ENCODE measurements at places on chromosomes 5 and 9. TPM values are rescaled to one million over a fixed set of nuclear protein-coding genes. Genes with fewer than 3 reads are reported as not detected.

DNA sequence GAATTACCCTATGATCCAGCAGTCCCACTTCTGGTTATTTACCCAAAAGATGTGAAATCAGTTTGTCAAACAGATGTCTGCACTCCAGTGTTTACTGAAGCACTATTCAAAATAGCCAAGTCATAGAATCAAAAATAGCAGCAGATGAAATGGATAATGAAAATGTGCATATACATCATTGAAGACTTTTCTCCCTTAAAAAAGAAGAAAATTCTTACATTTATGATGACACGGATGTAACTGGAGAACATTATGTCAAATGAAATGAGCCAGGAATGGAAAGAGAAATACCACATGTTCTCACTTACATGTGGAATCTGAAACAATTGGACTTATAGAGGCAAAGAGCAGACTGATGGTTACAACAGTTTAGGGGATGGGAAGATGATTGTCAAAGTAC, 21.5 kb upstream of the PLEKHG4B start:
- DNase-seq = no peak

DNA sequence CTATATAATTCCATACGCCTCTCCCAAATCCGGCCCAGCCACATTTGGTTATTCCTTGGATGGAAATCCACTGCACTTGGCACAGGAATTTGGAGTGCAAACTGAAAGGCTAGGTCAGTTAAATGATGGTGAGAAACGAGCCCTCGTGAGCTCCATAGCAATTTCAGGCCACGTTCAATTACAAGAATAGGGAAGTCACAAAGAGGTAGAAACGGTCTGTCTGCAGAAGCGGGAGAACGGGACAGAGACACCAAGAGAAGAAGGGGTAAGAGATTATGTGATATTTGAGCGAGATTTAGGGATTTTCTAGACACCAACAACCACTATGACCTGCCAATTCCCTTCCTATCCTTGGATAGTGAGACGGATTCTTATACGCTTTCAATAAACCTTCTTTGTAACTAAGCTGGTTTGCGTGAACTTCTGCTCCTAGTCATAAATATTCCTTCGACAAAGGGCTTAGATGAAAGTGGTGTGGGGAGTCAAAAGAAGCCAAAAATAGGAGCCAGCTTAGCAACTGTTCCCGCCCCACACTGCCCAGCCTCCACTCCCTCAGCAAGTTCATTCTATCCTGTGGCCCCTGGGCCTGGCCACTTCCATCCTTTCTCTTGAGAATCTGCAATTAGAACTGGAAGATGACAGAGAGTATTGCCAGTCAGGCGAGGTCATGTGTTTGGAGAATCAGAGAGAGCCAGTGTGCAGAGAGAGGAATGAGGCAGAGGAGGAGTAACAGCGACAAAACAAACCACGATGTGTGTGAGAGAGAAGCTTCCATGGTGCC, 118.4 kb downstream of the ZNF608 start:
- DNase-seq = no peak

- no peak for DNase-seq
These were observed 45.4 kb downstream of the MFAP3 start for GRCh38 chr5:154084062-154084639.

GRCh38 chr9:37683531-37684371, 33.0 kb downstream of the FRMPD1 start:
- no peak for DNase-seq

DPYSL3 gene
- 23.9 TPM for total RNA-seq

- no peak for DNase-seq
These were observed 8.4 kb downstream of the SH2D3C start for GRCh38 chr9:127769929-127770582.

- peak; percentile 73 for DNase-seq
These were observed at the start of gene HOMER1 for GRCh38 chr5:79513704-79514390. HOMER1 (minus strand) TSS chr5:79514134; CDS start chr5:79512774, 1,360 bp downstream.

SOX30 gene
- 0.15 TPM for total RNA-seq

GRCh38 chr9:109912082-109912582, 132.1 kb downstream of the PALM2AKAP2 start:
- no peak for DNase-seq
